ENCODE measurements at places on chromosomes 5 and 9.

GRCh38 chr5:58523956-58524355 is 32.7 kb downstream of the GAPT start:
- no peaks in the 10 kb centered on the region for H3K27me3 ChIP-seq
- DNase-seq: no peak
- no peak overlapping the region for H3K4me3 ChIP-seq
- H3K4me1 ChIP-seq: peaks cover 6% of the 10 kb centered on the region
- no peak overlapping the region for H3K27ac ChIP-seq

- DNase-seq: no peak
- no peaks in the 10 kb centered on the region for H3K27me3 ChIP-seq
- H3K4me3 ChIP-seq: no peak overlapping the region
- no peaks in the 10 kb centered on the region for H3K36me3 ChIP-seq
- H3K27ac ChIP-seq: no peak overlapping the region
Observed at GRCh38 chr5:83401775-83402174, 69.8 kb upstream of the VCAN start.

GRCh38 chr9:94867281-94867841 is 140.9 kb downstream of the AOPEP start:
- no peak overlapping the region for H3K4me3 ChIP-seq
- no peak overlapping the region for H3K27ac ChIP-seq
- H3K36me3 ChIP-seq: peaks cover 15% of the 10 kb centered on the region
- H3K4me1 ChIP-seq: peaks cover 6% of the 10 kb centered on the region

- peak overlapping the region; percentile 86 for H3K27ac ChIP-seq
- DNase-seq: no peak
- no peaks in the 10 kb centered on the region for H3K27me3 ChIP-seq
- no peak overlapping the region for H3K4me3 ChIP-seq
- H3K36me3 ChIP-seq: peaks cover 25% of the 10 kb centered on the region
- H3K4me1 ChIP-seq: peaks cover 12% of the 10 kb centered on the region
Observed at GRCh38 chr5:14447958-14448911, 133.4 kb upstream of the OTULINL start.

DNA sequence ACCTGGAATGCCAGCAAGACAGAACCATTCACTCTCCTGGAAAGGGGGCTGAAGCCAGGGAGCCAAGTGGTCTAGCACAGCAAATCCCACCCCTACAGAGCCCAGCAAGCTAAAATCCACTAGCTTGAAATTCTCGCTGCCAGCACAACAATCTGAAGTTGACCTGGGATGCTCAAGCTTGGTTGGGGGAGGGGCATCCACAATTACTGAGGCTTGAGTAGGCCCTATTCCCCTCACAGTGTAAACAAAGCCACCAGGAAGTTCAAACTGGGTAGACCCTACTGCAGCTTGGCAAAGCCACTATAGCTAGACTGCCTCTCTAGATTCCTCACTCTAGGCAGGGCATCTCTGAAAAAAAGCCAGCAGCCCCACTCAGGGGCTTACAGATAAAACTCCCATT is 17.3 kb downstream of the RIGI start:
- H3K4me3 ChIP-seq: no peak overlapping the region
- H3K4me1 ChIP-seq: peaks cover 15% of the 10 kb centered on the region
- H3K27me3 ChIP-seq: no peaks in the 10 kb centered on the region
- no peak overlapping the region for H3K27ac ChIP-seq
- H3K36me3 ChIP-seq: peaks cover 5% of the 10 kb centered on the region

DNA sequence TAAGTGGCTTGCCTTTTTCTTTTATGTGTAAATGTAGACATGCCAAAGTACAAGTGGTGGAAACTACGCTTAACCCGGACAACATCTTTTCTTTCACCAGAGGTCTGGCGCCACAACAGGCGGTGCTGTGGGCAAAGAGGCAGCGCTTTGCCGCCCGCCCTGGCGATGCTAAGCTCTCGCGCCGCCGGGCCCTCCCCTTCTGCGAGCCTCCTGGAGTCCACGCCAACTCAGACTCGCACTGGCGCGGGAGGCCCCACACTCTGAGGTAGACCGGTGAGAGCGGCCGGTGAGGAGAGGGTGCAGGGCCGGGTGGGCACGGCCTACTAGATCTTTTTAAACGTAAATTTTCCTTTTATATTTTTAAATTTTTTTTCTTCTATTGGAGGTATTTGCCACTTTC is 2253.1 kb upstream of the C9orf72 start:
- no peak overlapping the region for H3K4me3 ChIP-seq
- no peaks in the 10 kb centered on the region for H3K36me3 ChIP-seq
- no peak for DNase-seq
- H3K4me1 ChIP-seq: no peaks in the 10 kb centered on the region

GRCh38 chr5:146910239-146910638 is 31.7 kb upstream of the PPP2R2B start:
- no peaks in the 10 kb centered on the region for H3K36me3 ChIP-seq
- DNase-seq: no peak
- no peak overlapping the region for H3K4me3 ChIP-seq
- no peak overlapping the region for H3K27ac ChIP-seq

DNA sequence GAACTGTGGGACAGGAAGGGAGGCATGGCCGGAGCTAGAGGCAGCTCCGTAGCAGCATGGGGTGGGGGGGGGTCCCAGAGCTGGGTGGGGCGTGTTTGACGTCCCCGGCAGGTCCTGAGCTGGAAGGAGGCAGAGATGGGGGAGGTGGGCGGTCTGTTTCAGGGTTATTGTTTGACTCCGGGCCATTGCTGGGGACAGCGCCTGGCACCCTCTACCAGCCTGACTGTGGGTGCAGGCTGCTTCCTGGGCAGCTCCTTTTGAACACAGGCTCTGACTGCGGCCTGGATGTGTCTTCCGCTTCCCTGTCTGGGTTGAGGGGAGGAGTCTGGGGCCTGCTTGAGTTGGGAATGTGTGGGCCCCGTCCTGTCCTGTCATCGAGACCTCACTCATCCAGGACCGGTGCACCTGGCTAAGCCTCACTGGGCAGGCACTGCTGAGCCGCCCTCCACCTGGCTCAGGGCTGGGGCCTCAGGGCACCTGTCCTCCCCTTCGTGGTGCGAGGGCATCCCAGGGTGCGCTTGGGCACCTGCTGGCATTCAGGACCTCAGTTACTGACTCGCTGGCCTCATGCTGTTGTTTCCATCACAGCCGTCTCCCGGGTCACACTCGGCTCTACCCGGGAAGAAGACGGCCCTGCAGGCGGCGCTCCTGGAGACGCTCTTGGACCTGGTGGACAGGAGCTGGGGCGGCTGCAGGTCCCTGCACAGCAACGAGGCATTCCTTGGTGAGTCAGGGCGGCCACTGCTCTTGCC is 26.5 kb downstream of the CEP72 start:
- H3K4me1 ChIP-seq: peaks cover 8% of the 10 kb centered on the region
- H3K36me3 ChIP-seq: peaks cover 83% of the 10 kb centered on the region
- H3K27me3 ChIP-seq: no peaks in the 10 kb centered on the region

Measured in stimulated activated naive B cell treated with anti-CD40 and anti-IgM and Interleukin-4, amounts not matched to agents 10 μg/mL and 1 μg/mL and 100 μg/mL, for 72 hours (primary cell).